ENCODE measurements at places on chromosomes 1 and 21. TPM values are rescaled to one million over a fixed set of nuclear protein-coding genes. Genes with fewer than 3 reads are reported as not detected.

The HLX gene
- 5.6 TPM for total RNA-seq

The LCE1E gene
- not detected for total RNA-seq

DNA sequence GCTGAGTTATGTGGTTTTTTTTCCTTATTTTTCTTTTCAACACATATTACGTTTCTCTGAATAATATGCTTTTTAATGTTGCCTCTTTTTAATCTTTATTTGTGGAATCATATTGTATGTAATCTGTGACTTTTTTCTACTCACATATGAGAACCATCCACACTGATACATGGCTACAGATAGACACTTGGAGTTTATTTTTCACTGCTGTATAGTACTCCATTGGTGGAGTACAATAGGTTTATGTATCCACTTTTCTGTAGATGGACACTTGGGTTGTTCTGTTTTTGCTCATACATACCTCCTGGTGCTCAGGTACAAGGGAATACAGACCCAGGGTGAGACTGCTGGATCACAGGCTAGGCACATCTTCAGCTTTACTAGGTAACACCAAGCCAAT lies 71.5 kb upstream of the ERG start:
- no peak overlapping the region for H3K27ac ChIP-seq
- DNase-seq = no peak
- H3K4me1 ChIP-seq = no peaks in the 10 kb centered on the region
- no peaks in the 10 kb centered on the region for H3K36me3 ChIP-seq

DNA sequence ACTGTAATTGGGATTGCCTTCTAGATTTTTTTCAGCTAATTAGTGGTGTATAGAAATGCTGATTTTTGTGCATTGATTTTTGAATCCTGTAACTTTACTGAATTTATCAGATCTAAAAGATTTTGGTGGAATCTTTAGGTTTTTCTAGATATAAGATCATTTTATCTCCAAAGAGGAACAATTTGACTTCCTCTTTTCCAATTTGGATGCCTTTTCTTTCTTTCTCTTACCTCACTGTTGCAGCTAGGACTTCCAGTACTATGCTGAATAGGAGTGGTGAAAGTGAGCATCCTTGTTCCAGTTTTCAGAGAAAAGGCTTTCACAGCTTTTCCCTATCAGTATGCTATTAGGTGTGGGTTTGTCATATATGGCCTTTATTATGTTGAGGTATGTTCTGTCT lies 53.6 kb downstream of the TESK2 start:
- no peaks in the 10 kb centered on the region for H3K36me3 ChIP-seq
- DNase-seq = no peak
- no peak overlapping the region for H3K4me3 ChIP-seq
- no peak overlapping the region for H3K27ac ChIP-seq
- no peaks in the 10 kb centered on the region for H3K4me1 ChIP-seq

DNA sequence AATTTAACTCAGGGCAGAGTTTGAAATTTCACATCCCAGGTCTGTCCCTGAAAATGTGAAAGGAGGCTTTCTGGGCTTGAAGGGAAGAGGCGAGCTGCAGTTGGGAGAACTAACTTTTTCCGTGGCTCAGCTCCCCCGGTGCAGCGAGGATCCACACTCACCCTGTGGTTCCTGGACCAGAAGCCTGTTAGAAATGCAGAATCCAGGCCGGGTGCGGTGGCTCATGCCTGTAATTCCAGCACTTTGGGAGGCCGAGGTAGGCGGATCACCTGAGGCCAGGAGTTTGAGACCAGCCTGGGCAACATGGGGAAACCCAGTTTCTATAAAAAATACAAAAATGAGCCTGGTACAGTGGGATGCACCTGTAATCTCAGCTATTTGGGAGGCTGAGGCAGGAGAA lies 2.9 kb upstream of the DHRS3 start:
- no peak overlapping the region for H3K4me3 ChIP-seq
- no peaks in the 10 kb centered on the region for H3K27me3 ChIP-seq
- no peaks in the 10 kb centered on the region for H3K36me3 ChIP-seq

DNA sequence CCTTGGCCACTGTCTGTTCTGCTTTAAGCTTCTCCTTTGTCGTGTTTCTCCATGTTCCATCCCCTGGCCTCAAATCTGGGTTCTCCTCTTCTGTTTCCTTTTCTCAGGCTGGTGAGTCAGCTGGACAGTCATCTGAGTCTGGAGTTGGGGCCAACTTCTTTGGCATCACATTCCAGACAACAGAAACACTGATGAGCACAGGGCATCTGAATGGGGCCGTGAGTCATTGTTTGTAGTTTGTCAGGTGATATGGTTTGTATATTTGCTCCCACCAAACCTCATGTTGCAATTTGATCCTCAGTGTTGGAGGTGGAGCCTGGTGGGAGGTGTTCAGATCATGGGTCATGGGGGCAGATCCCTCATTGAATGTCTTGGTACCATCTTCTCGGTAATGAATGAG lies 14.3 kb upstream of the OLIG2 start:
- no peak for DNase-seq
- H3K36me3 ChIP-seq = no peaks in the 10 kb centered on the region
- H3K4me1 ChIP-seq = no peaks in the 10 kb centered on the region
- no peak overlapping the region for H3K4me3 ChIP-seq
- no peak overlapping the region for H3K27ac ChIP-seq
- no peaks in the 10 kb centered on the region for H3K27me3 ChIP-seq

DNA sequence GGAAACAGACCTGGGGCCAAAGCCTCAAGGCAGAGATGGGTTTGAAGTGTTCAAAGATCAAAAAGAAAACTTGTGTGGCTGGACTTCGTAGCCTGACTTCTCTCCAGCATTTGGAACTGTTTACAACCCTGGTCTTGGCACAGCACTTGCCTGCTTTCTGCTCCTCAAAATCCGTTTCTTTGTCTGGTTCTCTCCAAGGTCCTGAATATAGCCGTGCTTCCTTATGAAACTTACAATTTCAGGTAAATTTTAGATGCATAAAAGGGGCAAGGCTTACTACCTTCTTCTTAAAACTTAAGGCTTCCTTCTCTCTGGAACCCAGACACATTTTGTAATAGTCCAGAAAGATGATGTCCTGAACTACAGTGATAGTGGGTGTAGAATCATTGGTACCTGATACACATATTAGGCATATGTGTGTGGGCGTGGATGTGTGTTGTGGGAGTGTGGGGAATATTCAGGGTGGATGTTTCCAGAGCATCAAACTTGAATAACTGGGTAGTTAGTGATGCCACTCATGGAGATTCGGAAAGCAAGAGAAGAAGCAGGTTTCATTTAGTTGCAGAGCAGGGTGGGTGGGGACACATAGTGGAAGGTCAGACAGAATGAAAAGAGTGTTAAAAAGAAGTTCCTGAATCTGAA lies 26.4 kb upstream of the FAM78B start:
- no peaks in the 10 kb centered on the region for H3K4me1 ChIP-seq
- no peak overlapping the region for H3K4me3 ChIP-seq
- H3K36me3 ChIP-seq = no peaks in the 10 kb centered on the region
- H3K27ac ChIP-seq = no peak overlapping the region
- no peak for DNase-seq

DNA sequence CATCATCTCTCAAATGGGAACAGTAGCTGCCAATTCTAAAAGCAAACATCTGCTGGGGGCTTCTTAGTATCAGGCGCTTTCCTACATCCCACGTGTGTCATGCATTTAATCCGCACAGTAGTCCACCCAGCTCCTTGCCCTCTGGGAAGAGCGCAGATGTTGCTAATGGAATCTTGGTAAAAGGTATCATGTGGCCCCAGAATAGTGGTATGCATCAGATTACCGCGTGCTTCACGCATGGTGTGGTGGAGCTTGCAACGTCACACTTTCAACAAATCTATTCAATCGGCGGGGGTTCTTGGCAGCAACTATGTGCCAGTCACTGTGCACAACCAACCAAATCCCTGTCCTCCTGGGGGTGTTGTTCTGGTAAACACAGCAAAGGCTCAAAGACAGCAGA lies 141.0 kb downstream of the HIVEP3 start:
- no peaks in the 10 kb centered on the region for H3K27me3 ChIP-seq
- DNase-seq = no peak
- H3K36me3 ChIP-seq = no peaks in the 10 kb centered on the region
- H3K4me3 ChIP-seq = no peak overlapping the region
- H3K4me1 ChIP-seq = no peaks in the 10 kb centered on the region

DNA sequence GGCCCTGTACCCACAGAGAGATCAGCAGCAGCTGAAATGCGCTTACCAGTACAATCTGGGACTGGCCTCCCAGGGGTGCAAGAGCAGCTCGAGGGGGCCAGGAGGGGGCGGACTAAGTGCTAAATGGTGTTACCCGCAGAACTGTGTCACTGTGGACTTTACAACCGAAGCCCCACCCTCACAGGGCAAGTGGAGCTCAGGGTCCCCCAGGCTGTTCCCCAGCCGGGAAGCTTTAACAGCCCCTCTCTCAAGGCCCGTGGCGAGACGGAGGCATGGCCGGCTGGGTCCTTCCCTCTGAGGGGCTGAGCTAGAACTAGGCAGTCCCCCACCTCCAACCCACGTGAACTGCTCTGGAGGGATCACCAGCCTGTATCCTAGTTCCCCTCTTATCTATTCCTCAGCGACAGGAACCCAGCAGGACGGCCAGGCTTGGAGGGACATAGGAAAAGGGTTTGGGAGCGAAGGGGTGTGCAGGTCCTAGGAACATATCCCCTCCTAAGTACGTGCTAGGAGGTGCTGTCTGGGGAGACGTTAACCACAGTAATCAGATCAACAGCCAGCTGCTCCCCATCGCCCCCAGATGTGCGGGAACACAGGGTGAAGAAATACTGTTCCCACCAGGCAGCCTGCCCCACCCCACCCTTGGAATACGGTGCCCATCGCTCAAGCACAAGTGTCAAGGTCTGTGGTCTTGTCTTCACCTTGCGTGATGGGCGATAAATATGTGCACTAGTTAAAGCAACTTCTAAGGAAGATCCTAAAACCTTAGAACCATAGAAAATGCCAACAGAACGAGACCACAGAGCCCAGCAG lies 24.4 kb downstream of the ZBTB17 start:
- no peaks in the 10 kb centered on the region for H3K27me3 ChIP-seq
- DNase-seq = no peak
- peaks cover 69% of the 10 kb centered on the region for H3K4me1 ChIP-seq
- no peaks in the 10 kb centered on the region for H3K36me3 ChIP-seq
- H3K4me3 ChIP-seq = no peak overlapping the region
- peak overlapping the region; percentile 79 for H3K27ac ChIP-seq

GRCh38 chr1:243748227-243748626 lies 101.8 kb downstream of the AKT3 start:
- peaks cover under 1% of the 10 kb centered on the region for H3K4me1 ChIP-seq
- H3K27ac ChIP-seq = no peak overlapping the region
- DNase-seq = no peak
- H3K4me3 ChIP-seq = no peak overlapping the region
- no peaks in the 10 kb centered on the region for H3K27me3 ChIP-seq
